IMR-90 (cell line): ENCODE measurements at places on chromosomes 2 and 18. TPM values are rescaled to one million over a fixed set of nuclear protein-coding genes. Genes with fewer than 3 reads are reported as not detected.
A peak's percentile ranks its signal among the peaks of the same experiment; 100 is the strongest.

- no peak for DNase-seq
These were observed 226.0 kb upstream of the PXDN start for GRCh38 chr2:1970341-1970740.

- no peak for DNase-seq
These were observed 1573.4 kb upstream of the NXPH2 start for GRCh38 chr2:140353541-140353940.

ANKRD62 gene
- total RNA-seq, result not detected in 2 replicates

- DNase-seq, result peak; percentile 57
These were observed 1.0 kb downstream of the HDLBP start for GRCh38 chr2:241314226-241315092.
